ENCODE measurements at places on chromosomes 3 and 15.
A peak's percentile ranks its signal among the peaks of the same experiment; 100 is the strongest.

DNA sequence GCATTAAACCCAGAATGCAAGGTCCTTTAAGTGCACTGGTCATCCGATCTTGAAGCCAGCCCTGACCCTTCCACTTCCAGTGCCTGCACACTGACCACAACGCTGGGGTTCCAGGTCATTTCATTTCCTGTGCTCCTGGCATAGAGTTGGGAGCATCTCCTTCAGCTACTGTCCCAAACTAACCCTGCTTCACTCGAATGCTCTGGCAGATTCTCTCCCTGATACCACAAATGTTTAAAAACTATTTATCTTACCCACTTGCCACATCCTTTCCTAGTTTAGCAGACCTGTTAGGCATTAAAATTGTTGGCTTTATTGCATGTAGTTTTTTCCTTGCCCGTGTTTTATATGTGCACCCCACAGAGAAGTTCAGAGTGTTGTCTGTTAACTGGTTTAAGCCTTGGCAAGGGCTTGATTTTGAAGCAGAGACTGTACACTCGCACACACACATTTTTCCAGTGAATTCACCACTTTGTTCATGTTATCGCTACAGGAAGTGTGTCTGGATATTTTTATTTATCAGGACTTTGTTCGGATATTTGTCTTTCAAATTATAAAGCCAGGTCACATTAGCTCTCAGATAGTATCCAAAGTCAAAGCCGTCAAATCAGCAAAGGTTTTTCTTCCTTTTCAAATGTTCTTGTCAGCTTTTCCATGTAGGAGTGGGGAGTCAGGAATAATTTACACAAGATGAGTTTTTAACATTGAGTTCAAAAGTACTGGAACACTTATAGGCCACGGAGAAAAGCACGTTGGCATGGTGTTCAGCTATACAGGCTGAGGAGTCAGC is 77.3 kb downstream of the ABI3BP start:
- DNase-seq = no peak

GRCh38 chr3:126135071-126135405 is 45.3 kb downstream of the ALDH1L1 start:
- no peak for DNase-seq

GRCh38 chr3:98602078-98602678 is 8.8 kb upstream of the CPOX start:
- peak; percentile 75 for DNase-seq

GRCh38 chr3:118476885-118477618 is 557.6 kb downstream of the IGSF11 start:
- DNase-seq = no peak

DNA sequence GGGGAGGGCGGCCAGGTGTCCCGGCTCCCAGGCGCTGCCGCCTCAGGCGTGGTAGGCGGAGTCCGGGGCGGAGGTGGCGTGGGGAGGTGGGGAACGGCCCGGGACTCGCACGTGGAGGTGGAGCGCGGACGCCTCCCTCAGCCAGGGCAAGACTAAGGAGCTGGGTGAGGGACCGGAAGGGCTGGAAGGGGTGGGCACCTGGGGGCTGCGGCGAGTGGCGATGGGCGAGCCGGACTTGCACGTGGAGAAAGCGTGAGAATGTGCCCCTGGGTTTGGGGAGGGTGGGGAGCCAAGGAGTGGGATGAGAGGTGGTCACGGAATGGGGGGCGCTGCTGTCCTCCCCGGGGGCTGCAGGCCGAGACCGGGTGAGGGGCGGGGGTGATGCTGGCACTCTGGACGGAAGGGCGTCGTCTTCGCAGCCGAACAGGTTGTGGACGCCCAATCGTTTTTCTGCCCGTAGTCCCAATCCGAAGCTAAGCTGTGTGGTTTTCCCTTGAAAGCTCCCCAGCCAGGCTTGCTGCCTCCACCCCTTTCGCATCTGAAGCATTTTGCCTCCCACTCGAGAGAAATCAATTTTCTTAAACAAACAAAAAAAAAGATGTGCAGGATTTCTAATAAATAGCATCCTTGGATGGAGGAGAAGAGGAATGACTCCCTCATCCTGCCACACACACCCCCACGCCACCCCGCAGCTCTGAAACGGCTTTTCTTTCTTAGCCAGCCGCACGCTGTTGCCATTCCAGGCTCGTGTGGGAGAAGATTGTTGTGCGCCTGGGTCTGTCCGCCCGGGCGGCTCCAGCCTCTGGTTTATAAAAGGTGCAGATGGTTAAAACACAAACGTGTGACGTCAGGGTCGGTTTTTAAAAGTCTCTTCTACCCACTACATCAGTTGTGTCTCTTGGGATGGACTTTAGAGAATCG is 62.5 kb upstream of the ANKRD28 start:
- DNase-seq = peak; percentile 85

DNA sequence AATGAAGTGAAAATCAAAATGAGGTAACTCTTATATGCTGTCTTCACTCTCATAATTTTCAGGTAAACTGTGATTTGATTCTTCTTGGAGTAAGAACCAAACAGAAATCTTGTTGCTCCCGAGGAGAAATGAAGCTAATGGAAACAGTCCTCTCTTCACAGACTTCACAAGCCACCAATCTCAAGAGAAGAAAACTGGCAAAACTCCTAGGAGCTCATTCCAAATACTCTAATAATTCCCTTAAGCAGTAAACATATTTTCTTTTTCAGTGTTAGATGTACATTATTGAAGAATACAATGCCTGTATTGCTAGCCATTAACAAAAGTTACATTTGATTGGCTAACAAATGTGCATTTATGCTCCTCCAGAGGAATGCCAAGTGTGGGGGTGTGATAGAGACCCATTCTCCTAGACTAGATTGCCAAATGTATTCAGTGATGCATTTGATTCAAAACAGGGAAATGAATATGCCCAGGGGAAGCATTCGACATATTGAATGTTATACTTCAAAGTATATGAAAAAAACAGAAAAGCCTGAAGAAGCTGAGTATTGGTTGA is 11.8 kb upstream of the RIOX2 start:
- no peak for DNase-seq

DNA sequence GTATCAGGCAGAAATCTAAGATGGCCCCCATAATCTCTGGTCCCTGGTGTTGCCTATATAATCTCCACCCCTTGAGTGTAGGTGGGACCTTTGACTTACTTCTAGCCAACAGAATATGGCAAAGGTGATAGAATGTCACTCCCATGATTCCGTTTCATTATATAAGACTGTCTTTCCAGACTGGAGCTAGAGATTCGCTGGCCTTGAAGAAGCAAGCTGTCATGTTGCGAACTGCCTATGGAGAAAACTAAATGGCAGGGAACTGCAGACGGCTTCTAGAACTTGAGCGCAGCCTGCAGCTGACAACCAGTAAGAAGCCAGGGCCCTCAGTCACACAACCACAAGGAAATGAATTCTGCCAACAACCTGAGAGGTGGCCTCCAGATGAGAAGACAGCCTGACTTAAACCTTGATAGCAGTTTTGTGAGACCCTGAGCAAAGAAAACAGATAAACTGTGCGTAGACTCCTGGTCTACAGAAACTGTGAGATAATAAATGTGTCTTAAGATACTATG is 2.2 kb upstream of the KPNA1 start:
- DNase-seq = no peak

All from DMS53 (cell line).